Stimulated activated effector memory CD8-positive, alpha-beta T cell treated with anti-CD3 and anti-CD28 coated beads, Interleukin-12 subunit alpha, Interleukin-12 subunit beta, amount 100 ng/mL, for 72 hours (primary cell): ENCODE measurements at places on chromosomes 2 and 18.
A peak's percentile ranks its signal among the peaks of the same experiment; 100 is the strongest.

DNA sequence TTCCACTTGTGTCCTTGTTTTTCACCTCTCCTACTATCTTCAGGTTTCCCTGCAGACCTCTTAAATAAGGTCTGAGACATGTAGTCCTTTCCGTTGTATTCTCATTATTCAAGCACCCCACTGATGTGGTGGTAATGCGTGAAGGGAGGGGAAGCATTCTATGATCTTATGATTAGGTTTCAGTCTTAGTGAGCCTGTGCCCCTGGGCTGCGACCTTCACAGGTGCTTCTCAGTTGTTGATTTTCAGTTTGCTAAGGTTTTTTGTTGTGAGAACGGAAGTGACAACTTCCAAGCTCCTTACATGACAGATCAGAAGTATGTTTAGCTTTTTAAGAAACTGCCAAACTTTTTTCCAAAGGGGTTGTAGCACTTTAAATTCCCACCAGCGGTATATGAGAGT, 41.3 kb downstream of the VPS54 start:
- no peak for DNase-seq

- DNase-seq = no peak
Measured at GRCh38 chr2:232835687-232836208, 34.3 kb upstream of the SNORC start.

- DNase-seq = no peak
Measured at GRCh38 chr2:226673314-226673723, 126.3 kb downstream of the IRS1 start.

GRCh38 chr18:10085416-10085815, 171.6 kb downstream of the VAPA start:
- DNase-seq = no peak

DNA sequence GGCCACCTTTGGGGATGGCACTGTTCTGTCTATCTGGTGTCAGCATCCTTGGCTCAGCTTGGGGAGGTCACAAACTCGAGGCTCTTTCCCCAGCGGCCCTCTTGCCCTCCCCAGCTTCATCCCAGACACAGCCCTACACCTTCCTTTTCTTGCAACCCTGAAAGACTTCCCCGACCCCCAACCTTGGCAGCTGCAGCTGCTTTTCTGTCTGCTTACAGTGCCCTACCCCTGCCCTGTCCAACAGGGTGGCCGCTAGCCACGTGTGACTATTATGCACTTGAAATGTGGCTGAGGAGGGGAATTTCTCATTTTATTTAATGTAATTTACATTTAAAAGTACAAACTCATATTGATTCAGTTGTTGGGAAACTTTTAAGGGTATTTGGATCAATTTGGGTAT, 41.3 kb downstream of the NGEF start:
- no peak for DNase-seq

- peak; percentile 32 for DNase-seq
Measured at GRCh38 chr2:85327160-85327821, 498 bp downstream of the TGOLN2 start.

DNA sequence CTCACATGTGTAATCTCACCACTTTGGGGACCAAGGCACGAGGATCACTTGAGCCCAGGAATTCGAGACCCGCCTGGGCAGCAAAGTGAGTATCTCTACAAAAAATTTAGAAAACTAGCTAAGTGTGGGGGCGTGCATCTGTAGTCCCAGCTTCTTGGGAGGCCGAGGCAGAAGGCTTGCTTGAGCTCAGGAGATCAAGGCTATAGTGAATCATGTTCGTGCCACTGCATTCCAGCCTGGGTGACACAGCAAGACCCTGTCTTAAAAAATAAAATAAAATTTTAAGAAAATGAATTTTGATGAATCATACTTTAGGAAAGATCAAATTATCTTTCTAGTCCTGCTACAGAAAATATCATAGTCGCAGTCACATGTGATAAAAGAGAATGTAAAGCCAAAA, 46.9 kb downstream of the CABYR start:
- DNase-seq = no peak

GRCh38 chr2:184644685-184645084, 46.4 kb downstream of the ZNF804A start:
- no peak for DNase-seq

DNA sequence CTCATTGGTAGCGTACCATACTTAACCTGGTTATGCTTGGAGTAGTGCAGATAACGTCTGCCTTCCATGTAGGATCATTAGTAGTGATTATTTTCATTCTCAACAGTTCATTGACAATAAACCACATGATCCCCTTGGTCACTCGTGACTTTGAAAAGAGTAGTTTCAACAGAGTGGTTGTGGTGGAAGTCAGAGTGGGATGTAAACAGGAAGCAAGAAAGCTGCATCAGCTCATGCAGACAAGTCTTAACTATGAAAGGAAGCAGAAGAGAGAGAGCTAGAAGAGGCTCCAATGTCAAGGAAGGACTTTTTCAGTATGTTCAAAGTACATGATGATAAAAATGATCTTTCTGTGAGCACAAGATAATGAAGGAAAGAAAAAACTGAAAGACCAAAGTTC, 287.4 kb downstream of the MBD2 start:
- no peak for DNase-seq

DNA sequence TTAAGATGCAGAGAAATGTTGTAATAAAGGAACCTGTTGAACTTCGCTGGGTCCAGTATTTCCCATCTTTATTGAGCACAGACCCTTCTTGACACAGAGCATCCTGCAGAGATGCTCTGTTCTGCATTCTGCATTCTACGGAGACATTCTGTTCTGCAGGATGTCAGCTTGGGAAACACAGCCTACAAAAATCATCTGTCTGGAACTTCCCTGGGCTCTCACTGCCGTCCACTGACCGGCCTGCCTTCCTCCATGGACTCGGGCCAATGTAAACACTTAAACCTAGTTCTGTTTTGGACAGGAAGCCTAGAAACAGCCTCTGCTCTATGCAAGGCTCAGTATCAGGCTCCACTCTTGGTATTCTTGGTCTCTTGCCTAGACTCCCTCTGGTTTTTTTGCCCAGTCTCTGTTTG, 90.0 kb upstream of the PPP1CB start:
- no peak for DNase-seq

DNA sequence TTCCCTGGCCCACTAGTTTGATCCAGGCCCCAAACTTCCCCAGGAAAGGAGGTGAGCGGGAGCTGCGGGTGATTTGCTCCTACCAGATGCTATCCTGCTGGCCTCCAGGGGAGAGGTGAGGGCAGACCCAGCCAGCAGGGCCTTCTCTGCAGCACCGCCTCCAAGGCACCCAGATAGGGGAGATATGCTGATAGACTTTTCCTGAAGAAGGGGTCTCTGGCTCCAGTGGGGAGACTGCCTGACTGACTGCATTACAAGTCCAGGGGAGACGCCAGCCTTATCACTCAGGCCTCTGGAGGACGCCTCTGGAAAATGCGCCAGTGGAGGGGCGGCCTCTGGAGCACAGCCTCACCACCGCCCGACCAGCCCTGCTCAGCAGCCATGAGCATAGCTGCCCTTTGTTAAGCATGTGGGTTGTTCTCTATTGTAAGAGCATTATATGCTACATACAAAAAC, 60.6 kb upstream of the SMAD7 start:
- DNase-seq = no peak

DNA sequence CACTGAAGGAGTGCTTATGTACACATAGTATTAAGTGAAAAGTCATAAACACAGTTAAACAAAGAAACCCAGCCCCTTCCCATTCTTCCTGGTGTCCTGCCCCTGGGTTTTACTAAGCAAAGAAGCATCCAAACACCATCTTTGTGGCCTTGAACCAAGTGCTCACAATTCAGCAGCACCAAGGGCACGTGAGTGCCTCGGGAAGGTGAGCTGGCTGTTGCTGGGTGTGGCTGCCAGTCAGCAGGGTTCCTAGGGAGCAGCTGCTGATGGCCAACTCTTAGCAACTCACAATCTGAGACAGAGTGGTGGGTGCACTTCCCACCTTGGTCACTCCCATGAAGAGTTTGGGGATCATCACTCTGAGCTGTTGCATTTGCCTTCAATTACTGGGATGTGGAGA, 97.7 kb upstream of the PGAP1 start:
- DNase-seq = no peak

GRCh38 chr2:131590366-131590765, 62.7 kb downstream of the CCDC74A start:
- DNase-seq = no peak

GRCh38 chr2:85436836-85437487, 18.4 kb downstream of the SH2D6 start:
- no peak for DNase-seq

DNA sequence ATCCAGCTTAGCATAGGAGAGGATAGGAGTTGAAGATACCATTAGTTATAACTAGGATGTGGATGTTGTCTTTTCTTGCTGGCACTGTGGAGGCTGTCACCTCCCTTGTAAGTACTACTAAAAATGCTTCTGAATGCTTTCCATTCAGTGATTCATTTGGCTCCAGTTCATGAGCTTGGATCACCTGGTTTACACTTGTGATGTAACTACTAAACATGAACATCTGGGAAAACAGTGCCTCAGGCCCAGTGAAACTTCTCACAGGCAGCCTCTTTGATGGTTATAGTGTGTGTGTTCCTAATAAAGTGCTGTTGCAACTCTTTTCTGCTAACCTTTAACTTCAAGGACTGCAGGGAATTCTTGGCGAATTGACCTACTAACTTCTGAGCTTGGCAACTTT, 13.0 kb upstream of the SLC9A2 start:
- DNase-seq = no peak

GRCh38 chr2:104025295-104025694, 828.6 kb upstream of the POU3F3 start:
- no peak for DNase-seq

GRCh38 chr2:238895891-238896600, 48.2 kb downstream of the TWIST2 start:
- no peak for DNase-seq

DNA sequence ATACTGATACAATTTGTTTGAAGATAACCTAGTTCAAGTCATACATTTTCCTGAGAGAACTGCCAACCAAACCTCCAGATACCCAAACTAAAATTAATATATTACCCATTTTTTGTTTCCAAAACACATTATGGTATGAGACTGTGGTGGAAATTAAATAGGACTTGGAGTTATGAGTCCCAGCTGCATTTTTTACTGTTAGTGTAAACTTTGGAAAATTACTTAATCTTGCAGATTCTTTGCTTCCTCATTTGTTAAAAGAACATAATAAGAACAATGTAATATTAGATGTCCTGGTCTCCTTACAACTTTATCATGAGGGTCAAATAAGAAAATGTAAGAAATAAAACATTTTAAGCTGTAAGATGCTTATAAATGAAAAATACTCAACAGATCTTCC, 98.2 kb upstream of the TRIB2 start:
- DNase-seq = no peak

GRCh38 chr2:56464613-56465012, 280.8 kb downstream of the CCDC85A start:
- DNase-seq = no peak
